Activated CD4-positive, alpha-beta memory T cell treated with anti-CD3 and anti-CD28 coated beads for 36 hours (primary cell): ENCODE measurements at places on chromosomes 16 and 17. TPM values are rescaled to one million over a fixed set of nuclear protein-coding genes. Genes with fewer than 3 reads are reported as not detected.

The LRRC3C gene
- not detected for total RNA-seq

DNA sequence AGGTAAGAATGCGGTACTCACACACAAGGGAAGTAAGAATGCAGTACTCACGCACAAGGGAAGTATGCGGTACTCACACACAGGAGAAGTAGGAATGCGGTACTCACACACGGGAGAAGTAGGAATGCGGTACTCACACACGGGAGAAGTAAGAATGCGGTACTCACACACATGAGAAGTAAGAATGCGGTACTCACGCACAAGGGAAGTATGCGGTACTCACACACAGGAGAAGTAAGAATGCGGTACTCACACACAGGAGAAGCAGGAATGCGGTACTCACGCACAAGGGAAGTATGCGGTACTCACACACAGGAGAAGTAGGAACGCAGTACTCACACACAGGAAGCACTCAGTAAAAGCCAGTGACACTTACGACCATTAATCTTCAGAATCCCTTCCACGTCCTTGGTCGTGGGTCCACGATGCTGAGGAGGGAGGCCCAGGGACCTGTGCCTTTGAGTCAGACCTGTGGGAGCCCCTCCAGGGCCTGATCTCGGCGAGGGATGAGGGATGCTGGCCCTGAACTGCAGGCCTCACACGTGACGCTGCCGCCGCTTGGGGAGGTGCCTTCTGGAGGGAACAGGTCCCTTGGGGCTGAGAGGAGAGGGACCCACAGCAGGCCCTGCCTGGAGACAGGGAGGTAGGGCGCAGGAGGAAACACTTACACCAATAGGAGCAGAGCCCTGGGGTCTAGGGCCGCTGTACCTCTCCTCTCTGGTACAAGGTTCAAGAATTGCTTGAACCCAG, 20.2 kb downstream of the ABR start:
- H3K27ac ChIP-seq, result no peak overlapping the region
- H3K27me3 ChIP-seq, result no peaks in the 10 kb centered on the region
- H3K4me1 ChIP-seq, result no peaks in the 10 kb centered on the region
- no peak overlapping the region for H3K4me3 ChIP-seq
- no peak for DNase-seq

DNA sequence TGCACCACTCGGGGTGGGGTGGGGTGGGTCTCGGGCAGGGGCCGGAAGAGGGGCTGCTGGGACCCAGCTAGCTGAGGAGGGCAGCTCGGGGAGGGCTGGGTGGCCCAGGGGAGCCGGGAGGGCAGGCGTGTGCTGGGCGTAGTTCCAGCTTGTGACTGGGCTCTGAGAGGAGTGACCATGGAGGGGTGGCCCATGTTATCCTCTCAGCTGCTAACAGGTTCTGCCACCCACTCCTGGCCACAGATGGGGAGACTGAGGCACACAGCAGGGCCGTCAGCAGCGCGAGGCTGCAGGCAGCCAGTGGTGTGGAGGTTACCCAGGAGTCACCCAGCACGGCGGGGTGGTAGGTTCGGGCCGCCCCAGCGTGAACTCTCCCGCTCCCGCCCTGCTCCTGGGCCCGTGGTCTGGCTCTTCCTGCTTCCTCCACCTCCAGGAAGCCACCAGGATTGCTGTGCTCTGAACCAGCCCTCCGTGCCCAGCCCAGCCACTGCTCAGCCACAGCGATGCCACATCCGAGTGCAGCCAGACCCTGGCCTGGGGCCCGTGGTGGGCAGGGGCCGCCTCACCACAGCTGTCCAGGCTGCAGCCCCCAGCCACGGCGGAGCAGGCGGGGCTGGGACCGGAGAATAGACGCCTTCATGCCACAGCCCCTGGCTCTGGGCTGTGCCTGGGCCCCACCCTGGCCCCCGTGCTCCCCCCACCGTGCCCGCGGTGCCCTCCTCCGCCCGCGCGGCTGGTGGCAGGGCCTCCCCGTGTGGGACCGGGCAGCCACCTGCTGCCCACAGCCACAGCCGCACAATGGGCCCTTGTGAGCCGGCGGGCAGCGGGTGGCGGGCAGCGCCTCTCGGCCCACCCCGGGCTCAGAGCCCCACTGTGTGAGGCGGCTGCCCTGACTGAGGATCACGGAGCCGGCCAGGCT, 26.3 kb upstream of the SSTR5 start:
- no peaks in the 10 kb centered on the region for H3K4me1 ChIP-seq
- no peak overlapping the region for H3K4me3 ChIP-seq
- H3K27ac ChIP-seq, result no peak overlapping the region
- H3K36me3 ChIP-seq, result no peaks in the 10 kb centered on the region
- H3K27me3 ChIP-seq, result peaks cover 3% of the 10 kb centered on the region

The MPO gene
- total RNA-seq, result 0.17 TPM

- no peaks in the 10 kb centered on the region for H3K36me3 ChIP-seq
- H3K27me3 ChIP-seq, result no peaks in the 10 kb centered on the region
- no peak overlapping the region for H3K4me3 ChIP-seq
- H3K4me1 ChIP-seq, result no peaks in the 10 kb centered on the region
These were observed 463.2 kb downstream of the TMEM114 start for GRCh38 chr16:8127070-8127469.

The NACA2 gene
- total RNA-seq, result not detected

DNA sequence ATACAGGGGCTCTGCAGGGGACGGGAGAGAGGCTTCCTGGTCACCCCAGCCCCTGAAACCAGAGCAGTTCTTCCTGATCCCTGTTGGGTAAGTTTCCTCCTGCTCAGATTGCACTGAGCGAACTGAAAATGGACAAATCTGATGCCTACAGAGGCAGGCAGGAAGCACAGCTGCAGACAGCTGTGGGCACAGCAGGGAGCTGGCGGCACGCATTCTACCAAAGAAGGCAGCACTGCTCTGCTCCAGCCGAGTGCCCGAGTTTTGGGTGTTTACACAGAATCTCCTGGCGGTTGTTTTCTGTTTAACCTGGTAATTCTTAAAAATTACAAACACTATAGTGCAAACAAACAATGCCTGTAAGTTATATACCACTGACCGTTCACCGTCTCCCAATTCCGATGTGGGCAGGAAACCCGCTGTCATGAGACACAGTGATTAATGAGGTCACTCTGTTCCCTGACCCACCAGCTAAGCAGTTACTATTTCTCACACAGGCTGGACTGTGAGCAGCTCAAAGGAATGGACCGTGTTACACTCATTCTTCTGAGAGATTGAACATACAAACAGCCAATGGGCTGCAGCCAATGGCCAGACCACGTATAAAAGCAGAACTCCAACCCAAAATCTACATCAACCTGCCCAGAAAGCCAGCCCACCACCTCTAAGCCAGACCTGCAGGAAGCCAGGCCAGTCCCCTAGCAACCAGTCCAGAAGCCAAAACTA, 25.5 kb downstream of the NSMCE1 start:
- no peaks in the 10 kb centered on the region for H3K27me3 ChIP-seq
- H3K27ac ChIP-seq, result no peak overlapping the region
- H3K36me3 ChIP-seq, result peaks cover 22% of the 10 kb centered on the region
- H3K4me1 ChIP-seq, result peaks cover 80% of the 10 kb centered on the region
- DNase-seq, result peak; percentile 23

DNA sequence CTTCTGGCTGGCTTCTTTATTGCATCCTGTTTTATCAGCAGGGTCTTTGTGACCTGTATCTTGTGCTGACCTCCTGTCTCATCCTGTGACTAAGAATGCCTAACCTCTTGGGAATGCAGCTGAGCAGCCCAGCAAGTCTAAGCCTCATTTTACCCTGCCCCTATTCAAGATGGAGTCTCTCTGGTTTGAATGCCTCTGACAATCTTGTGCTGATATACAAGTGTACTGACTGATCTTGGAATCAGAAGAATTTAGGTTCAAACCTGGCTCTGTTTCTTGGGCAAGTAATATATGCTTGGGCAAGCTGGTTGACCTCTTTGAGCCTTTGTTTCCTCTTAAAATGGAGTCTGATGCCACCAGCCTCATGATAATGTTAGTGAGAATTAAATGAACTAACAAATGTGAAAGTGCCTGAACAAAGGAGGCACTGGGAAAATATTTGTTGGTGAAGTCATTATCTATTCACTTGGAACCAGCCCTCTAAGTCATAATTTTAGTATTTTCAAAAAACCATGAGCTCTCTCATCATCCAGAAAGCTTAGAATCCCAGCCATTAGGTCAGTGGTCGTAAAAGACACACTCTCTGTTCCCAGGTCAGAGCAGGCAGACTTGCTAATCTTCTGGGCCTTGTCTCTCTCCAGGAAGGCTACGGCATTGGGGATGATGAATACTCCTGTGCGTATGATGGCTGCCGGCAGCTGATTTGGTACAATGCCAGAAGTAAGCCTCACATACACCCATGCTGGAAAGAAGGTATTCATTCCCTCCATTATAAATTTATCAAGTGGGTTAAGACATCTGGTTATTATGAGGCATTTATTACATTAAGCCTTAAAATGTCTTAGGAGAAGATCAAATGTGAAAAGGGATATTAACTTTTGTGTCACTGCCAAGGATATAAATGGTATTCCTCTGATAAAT, 18.1 kb upstream of the ARL2BP start:
- DNase-seq, result no peak
- no peak overlapping the region for H3K4me3 ChIP-seq
- H3K4me1 ChIP-seq, result no peaks in the 10 kb centered on the region

GRCh38 chr17:74987909-74988711, 678 bp downstream of the CDR2L start:
- peaks cover 4% of the 10 kb centered on the region for H3K27me3 ChIP-seq
- H3K27ac ChIP-seq, result no peak overlapping the region
- H3K36me3 ChIP-seq, result no peaks in the 10 kb centered on the region

GRCh38 chr17:35155246-35155645, 7.6 kb downstream of the UNC45B start:
- DNase-seq, result no peak
- H3K27ac ChIP-seq, result no peak overlapping the region
- H3K36me3 ChIP-seq, result no peaks in the 10 kb centered on the region
- peaks cover 11% of the 10 kb centered on the region for H3K4me1 ChIP-seq
- no peaks in the 10 kb centered on the region for H3K27me3 ChIP-seq

DNA sequence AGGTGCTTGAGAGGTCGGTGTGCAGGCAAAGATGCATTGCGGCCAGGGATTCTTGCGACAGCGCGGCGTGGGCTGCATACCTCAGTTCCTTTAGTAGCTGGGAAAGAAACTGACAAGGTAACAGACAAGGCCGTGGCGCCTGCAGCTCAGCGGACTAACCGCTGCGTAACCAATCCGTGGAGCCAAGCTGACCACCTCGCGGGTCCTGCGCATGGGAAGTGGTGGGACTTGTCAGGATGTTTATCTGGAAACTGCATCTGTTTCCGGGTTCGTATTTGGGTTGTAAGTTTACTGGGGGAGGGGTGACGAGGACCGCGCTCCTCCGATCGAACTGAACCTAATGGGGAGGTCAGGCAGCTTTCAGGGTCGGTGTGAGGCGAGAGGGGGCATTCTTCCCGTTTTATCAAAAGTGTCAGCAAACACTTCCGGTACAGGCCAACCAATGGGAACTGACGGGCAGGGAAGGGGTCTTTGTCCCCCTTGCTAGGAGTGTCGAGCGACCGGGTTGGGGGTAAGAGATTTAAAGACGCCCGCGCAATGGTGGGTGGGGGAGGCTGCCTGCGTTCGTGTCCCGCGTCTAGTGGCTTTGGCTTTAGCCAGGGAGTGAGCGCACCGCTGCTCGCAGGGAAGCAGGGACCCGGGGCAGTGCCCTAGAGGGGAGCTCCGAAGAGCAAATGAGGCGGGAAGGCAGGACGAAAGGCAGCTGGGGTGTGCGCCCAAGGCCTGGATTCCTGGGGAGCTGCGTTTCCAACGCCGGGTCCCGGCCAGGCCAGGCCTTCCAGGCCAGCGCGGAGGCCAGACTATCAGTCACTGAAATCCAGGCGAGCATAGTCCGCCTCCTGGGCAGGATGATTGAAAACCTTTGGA, 7.0 kb downstream of the IRX6 start:
- H3K4me3 ChIP-seq, result no peak overlapping the region
- H3K4me1 ChIP-seq, result no peaks in the 10 kb centered on the region
- no peak overlapping the region for H3K27ac ChIP-seq
- H3K27me3 ChIP-seq, result peaks cover 56% of the 10 kb centered on the region

DNA sequence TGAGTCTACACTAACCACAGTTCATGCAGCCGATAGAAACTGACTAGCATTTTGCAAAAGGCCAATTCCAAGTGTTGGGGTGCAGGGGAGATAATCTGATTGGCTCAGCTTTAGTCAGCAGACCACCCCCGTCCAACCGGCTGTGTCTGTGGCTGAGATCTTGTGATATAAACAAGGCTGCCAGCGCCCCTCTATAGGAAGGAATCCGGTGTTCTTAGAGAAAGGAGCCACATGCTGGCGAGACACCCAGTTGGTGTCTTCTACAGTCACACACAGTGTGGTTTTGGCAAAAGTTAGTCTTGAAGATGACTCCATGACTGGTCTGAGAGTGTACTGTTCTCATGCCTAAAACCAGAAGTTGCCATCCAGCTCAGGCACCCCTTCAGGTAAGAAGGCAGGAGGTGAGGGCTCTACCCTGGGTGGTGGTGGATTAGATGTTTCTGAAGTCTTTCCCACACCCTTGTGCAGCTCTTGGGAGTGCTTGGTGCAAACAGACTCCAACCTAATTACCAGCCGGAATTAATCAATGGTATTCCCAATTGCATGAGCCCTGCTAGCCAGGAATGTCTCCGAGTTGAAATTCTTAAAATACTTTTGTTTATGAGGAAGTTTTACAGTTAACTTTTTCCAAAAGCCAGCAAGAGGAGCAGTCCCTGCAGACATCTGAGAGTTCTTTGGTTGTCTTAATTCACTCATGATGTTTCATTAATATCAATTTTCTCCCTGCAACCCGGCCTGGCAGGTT, 172.3 kb upstream of the IRX6 start:
- peaks cover 4% of the 10 kb centered on the region for H3K27me3 ChIP-seq
- H3K4me1 ChIP-seq, result no peaks in the 10 kb centered on the region
- H3K36me3 ChIP-seq, result no peaks in the 10 kb centered on the region
- DNase-seq, result no peak
- no peak overlapping the region for H3K4me3 ChIP-seq
- H3K27ac ChIP-seq, result no peak overlapping the region

DNA sequence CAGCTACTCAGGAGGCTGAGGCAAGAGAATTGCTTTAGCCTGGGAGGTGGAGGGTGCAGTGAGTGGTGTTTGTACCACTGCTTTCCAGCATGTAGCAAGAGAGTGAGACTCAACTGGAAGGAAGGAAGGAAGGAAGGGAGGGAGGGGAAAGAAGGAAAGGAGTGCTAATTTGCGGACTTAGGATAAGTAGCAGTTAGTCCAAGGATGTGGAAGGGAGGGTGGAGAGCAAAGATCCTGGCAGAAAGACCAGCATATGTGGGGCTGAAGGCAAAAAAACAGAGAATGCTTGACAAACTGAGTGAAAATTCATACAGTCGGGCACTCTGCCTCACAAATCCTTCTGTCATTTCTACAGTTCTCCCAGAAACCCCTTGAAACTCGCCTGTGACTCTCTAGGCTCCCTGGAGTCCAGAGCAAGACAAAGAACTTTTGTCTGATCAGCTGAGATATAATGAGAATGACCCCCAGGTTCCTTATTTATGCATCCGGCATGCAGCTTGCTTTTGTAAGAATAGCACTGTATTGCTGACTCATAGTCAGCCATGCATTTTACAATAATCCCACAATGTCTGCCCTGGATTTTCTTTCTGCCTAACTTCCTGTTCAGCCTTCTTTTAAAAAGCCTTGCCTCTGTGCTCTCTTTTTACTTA, 31.5 kb downstream of the CDK5RAP3 start:
- H3K4me3 ChIP-seq, result no peak overlapping the region
- peaks cover 18% of the 10 kb centered on the region for H3K27me3 ChIP-seq
- DNase-seq, result no peak
- H3K4me1 ChIP-seq, result peaks cover 7% of the 10 kb centered on the region
- no peak overlapping the region for H3K27ac ChIP-seq

- peaks cover 64% of the 10 kb centered on the region for H3K36me3 ChIP-seq
- H3K4me1 ChIP-seq, result no peaks in the 10 kb centered on the region
- H3K4me3 ChIP-seq, result no peak overlapping the region
- no peak overlapping the region for H3K27ac ChIP-seq
- H3K27me3 ChIP-seq, result no peaks in the 10 kb centered on the region
These were observed 32.2 kb downstream of the APPBP2 start for GRCh38 chr17:60493847-60494321.

- peaks cover 16% of the 10 kb centered on the region for H3K4me1 ChIP-seq
- H3K27ac ChIP-seq, result no peak overlapping the region
- no peak overlapping the region for H3K4me3 ChIP-seq
- H3K27me3 ChIP-seq, result peaks cover 31% of the 10 kb centered on the region
These were observed 28.6 kb downstream of the DCAKD start for GRCh38 chr17:45022655-45023339.
